Stimulated activated CD4-positive, alpha-beta T cell treated with anti-CD3 and anti-CD28 coated beads, Interleukin-12 subunit alpha, Interleukin-12 subunit beta, amount 100 ng/mL, for 24 hours (primary cell): ENCODE measurements at places on chromosomes 2 and 18.

- DNase-seq: no peak
Measured at GRCh38 chr2:12479065-12479601, 237.6 kb upstream of the TRIB2 start.

DNA sequence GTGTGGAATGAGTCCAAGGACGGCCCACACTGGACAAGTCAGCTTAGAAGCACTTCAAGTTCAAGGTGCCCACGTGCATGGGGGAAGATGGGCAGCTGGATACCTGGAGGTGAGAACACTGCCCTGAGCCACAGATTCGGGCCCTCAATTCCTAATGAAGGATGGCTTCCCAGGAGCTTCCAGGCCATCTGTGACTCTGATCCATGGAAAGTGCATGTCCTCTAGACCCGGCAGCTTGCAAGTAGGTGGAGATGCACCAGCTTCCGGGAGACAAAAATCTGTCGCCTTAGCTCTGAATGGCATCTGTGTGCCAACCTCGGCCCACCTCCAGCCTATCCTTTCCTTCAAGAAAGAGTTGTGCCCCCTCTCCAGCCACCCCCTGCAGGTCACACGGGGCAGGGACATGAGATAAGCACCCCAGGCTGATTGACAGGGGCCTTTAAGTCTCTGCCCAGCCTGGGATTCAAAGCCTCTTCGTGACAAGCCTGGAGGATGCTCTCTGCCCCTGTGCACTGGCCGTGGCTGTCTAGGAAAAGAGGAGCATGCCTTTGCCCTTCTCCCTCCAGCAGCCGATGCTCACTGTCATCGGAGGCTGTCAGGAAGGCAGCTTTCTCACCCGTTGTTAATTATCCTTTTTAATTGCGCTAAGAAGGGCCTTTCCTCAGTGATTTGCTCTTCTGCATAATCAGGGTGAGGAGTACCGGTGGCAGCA lies 65.5 kb downstream of the BIN1 start:
- no peak for DNase-seq

DNA sequence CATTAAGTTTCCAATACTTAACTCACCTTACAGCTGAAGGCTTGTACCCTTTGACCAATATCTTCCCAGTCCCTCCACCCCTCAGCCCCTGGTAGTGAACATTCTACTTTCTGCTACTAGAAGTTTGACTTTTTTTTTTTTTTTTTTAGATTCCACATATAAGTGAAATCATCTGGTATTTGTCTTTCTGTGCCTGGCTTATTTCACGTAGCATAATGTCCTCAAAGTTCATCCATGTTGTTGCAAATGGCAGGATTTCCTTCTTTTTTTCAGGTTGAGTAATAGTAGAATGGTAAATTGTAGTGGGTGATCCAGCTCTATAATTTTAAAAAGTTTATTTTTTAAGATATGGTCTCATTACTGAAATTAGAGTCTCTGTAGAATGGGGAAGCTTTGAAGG lies 316.0 kb downstream of the MTX2 start:
- DNase-seq: no peak

DNA sequence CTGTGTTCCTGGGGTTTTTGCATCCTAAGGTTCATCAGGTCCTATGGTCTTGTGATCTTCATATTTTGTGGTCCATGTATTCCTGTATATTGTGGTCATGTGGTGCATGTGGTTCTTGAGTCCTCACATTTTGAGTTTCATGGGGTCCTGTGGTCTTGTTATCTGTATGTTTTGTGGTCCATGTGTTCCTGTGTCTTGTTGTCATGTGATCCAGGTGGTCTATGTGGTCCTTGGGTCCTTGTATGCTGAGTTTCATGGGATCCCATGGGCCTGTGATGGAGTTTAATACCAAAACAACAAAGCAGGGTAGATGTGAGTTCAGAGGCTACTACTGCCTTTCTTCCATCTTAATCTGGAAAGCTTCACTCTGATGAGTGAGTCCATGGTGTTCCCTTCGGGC lies 166.4 kb downstream of the TMEM18 start:
- DNase-seq: no peak

DNA sequence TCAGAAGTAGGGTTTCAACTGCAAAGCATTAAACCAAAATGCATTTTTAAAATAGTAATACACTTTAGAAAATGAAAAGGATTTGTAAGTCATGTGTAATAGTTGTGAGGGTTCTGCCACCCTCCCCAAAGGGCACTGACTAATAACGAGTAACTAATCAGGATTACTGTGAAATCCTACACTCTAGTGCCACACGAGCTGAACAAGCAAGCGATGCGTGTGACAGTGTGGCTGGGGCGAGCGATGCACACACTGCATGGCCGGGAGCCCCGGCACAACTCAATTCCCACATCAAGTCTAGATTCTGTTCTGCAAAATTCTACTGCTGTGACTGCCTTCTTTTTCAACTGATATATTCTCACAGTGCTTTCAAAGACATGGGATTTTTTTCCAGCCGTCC lies 156.4 kb downstream of the SEPTIN10 start:
- no peak for DNase-seq

DNA sequence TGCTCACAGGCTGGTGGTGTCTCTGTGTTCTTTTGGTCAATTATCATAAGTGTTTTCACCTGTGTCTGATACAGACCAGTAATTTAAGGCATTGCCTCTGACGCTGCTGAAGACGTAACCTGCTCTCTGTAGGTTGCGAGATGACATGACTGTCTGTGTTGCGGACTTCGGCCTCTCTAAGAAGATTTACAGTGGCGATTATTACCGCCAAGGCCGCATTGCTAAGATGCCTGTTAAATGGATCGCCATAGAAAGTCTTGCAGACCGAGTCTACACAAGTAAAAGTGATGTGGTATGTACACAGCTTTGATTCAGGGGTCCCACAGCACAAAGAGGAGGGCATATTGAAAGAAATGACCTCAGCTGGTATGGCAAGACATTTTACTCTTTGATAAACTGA lies 33.8 kb upstream of the TMEM87B start:
- DNase-seq: no peak

DNA sequence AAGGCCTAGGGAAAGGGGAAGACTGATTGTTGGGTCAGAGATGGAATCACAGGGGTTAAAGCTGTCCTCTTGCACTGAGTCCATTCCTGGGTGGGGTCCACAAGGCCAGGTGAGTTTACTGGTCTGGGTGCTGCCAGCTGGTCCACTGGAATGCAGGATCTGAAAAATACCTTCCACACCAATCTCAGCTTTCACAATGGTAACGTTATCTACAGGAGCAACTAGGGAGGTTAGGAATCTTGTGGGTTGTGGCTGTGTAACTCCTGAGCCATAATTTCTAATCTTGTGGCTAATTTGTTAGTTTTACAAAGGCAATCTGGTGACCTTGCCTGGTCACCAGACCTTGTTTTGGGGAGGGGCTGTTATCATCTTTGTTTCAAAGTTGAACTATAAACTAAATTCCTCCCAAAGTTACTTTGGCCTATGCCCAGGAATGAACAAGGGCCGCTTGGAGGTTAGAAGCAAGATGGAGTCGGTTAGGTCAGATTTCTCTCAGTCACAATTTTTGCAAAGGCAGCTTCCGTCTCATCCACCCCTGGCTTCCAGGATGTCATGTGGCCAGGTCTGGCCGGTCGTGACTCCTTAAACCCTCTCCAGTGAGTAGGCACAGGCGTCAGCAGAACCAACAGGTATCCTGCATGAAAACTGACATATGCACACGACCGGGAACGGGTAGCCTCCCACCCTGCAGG lies 123.3 kb upstream of the SH3BP4 start:
- DNase-seq: no peak

DNA sequence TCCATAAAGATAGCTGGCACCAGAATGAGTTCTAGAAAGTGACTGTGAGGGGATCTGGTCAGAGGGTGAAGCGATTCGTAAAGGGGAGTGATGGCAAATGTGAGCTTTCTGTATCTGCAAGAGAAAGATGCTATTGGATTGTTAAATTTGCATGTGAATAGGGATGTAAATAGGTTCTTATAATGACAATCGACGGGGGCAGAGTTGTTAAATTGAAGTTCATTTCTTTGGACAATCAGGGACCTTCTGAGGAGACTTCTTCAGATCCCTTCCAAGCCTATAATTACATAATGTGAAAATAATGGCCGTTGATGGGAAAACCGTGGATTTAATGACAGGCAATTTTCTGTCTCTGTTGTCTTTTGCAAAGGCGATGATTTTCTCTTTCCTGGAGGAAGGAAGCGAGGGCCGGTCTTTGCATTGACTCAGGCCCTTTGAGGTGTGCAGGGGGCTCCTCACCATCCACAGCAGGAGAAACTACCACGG lies 52.2 kb upstream of the TMEM18 start:
- DNase-seq: no peak

DNA sequence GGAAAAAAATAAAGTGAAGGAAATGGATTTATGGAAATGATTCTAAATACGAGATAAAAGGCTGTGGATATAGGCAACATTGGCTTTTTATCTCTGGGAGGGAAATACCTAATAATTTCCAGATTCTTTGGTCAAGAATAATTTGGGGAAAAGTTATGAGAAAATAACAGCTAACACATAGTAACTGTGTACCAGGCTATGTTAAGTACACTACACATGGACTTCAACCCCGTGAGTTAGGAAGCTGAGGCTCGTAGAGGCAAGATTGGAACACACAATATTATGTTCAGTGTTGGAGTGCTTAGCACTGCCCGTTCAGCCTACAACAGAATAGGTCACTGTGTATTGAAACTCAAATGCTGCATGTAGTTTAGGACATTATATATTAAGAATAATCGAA lies 34.3 kb upstream of the GPD2 start:
- DNase-seq: no peak
